AG09309 (cell line): ENCODE measurements at places on chromosomes 3 and 15.

DNA sequence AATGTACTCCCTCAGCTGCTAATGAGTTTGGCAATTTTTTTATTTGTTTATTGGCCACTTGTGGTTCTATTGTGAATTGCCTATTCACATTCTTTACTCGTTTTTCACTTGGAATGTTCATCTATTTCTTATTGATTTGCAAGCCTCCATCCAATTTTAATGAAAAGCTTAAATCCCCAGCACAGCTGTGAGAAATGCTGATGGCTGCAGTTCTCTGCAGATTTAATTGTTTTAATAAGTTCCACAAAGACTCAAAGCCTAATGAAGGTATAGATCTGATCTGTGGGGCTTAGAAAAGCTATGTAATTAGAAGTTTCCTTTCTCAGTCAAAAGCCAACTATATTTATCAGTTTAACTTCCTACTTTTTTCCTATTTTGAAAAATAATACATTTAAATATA, 41.5 kb downstream of the LYZL4 start:
- no peak for DNase-seq

GRCh38 chr3:143151004-143151731, 31.6 kb downstream of the CHST2 start:
- DNase-seq, result no peak

- no peak for DNase-seq
These were observed 1.8 kb downstream of the CLDN18 start for GRCh38 chr3:138011722-138012121.

GRCh38 chr3:148955544-148956346, 35.6 kb upstream of the GYG1 start:
- peak; percentile 90 for DNase-seq

DNA sequence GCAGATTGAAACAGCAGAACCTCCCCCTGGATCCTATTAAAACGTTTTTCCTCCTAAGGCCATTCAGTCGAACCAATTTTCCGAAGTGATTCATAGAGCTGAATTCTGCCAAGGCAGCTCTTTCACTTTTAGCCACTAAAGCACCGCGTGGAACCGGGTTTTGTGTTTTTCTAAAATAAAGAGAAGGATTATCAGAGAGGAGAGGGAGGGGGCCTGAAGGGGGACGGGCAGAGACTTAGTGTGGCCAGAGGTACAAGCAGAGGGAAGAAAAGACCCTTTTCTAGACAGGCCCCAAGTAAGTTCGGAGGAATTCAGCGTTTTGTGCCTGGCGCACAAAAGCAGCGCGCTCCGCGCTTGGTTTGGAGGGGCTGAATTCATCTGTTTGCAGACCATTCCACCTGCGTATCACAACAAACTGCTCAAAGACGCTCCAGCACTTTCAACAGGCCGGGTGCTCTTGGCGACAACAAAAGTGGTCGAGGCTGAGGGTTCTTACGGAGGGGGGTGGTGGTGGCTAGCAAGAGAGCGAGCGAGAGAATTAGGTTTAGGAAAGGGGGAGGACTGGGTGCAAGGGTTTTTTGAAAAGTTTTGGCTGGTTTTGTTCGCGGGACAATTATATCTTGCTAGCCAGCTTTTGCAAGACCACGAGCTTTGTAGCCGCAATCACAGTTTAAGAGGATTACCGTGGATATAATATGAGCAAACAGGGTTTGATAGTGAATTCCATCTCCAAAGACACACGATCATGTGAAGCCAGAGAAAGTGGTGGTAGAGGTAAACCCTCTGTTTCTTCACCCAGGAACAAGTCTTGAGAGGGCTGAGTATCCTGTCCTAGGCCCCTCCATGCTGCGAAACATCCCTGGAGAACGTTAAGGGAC, 1.2 kb upstream of the FEZF2 start:
- DNase-seq, result no peak

DNA sequence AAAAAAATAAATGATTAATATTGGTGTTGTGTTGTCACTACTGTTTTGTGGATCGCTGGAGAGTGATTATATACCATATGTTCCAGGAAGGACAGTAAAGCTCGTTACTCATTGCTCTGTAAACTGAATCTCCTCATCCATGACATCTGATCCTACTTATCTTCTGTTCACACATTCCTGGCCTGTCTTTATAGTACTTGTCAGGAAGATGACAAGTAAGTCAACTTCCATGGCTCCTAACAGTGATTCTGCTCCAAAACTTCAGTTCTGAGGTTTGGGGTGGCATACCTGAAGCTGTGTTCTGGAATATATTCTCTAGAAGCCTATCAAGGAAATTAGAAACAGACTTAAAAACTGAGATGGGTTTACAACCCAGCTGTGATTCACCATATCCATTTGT, 288.9 kb downstream of the ZBBX start:
- no peak for DNase-seq

- DNase-seq, result no peak
These were observed 12.7 kb downstream of the PRC1 start for GRCh38 chr15:90981681-90982080.

GRCh38 chr3:141656771-141657170, 81.3 kb upstream of the RNF7 start:
- DNase-seq, result peak; percentile 86

DNA sequence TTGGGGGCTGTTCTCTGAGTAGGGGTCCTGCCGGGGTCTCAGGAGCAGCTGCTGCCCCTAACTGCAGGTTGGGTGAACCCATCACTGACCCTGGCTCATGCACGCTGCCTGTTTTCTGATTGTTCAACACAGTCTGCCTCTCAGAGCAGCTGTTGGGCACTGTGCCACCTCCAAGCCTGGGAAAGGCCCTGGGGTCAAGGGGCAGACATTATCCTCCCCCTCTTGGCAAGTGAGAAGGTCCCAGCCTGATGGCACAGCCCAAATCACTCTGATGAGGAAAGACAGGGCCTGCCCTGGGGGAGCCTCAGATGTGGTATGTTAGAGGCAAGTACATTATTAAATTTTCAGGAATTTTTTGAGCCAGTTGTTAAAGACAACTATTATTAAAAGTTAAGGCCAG, 14.1 kb upstream of the GNAT1 start:
- no peak for DNase-seq

DNA sequence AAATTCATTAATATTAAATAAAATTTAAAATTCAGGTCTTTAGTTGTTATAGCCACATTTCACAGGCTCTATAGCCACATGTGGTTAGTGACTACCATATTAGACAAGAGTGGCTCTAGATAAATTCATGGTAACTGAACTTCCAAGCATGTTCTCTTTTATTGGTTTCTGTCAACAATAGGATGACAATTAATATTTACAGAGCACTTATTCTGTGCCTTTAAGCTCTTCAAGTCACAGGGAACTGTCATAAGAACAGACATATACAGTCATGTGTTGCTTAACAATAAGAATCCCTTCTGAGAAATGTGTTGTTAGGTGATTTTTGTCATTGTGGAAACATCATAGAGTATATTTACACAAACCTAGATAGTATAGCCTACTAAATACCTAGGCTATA, 38.8 kb upstream of the SLC25A36 start:
- no peak for DNase-seq

DNA sequence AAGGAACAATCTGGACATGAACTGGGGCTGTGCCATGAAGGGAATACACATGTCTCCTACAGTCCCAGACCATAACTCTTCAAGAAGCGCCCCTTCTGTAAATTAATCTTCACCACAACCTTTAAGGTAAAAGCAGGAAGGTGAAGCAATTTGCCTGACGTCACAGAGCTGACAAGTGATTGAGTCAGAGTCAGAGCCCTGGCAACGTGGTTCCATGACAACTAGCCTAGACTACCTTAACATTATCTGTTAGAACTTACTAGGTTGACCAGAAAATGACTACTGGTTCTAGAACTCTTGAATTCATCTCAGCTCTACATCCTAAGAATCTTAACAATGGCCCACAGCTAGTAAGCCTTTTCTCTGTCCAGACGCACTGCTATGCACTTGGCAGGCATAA, 124.6 kb downstream of the NTRK3 start:
- DNase-seq, result no peak

- no peak for DNase-seq
These were observed 23.8 kb downstream of the MEX3B start for GRCh38 chr15:82021992-82022391.

- no peak for DNase-seq
These were observed 435.1 kb downstream of the LPP start for GRCh38 chr3:188589071-188589470.

DNA sequence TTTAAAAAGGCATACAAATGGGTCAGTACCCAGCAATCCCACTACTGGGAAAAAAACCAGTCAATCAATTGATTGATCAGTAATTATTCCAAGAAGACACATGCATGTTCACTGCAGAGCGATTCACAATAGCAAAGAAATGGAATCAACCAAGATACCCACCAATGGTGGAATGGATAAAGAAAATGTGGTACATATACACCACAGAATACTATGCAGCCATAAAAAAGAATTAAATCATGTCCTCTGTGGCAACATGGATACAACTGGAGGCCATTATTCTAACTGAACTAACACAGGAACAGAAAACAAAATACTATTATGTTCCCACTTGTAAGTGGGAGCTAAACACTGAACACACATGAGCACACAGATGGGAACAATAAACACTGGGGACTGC, 103.1 kb downstream of the DLG1 start:
- no peak for DNase-seq

- DNase-seq, result no peak
These were observed 1018.6 kb downstream of the TUSC7 start for GRCh38 chr3:117728226-117728625.

DNA sequence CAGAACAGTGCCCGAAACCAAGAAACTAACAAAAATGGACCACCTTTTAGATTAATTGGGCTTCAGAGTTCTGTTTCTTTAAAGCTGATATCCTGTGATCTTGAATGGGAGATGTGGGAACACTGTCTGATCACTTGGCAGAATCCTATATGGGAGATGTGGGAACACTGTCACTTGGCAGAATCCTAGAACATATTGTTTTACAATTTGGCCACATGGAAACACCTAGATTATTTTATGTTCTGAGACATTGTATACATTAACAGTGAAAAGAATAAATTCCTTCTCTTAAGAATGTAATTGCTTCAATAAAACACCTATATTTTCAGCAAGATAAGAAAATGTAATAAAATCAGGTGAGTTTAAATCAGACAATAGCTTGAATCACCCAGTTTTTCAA, 30.3 kb upstream of the PLSCR2 start:
- no peak for DNase-seq
